ENCODE measurements at places on chromosomes 1 and 21.

- DNase-seq = no peak
Observed at GRCh38 chr1:39564941-39565340, 11.6 kb downstream of the PABPC4 start.

DNA sequence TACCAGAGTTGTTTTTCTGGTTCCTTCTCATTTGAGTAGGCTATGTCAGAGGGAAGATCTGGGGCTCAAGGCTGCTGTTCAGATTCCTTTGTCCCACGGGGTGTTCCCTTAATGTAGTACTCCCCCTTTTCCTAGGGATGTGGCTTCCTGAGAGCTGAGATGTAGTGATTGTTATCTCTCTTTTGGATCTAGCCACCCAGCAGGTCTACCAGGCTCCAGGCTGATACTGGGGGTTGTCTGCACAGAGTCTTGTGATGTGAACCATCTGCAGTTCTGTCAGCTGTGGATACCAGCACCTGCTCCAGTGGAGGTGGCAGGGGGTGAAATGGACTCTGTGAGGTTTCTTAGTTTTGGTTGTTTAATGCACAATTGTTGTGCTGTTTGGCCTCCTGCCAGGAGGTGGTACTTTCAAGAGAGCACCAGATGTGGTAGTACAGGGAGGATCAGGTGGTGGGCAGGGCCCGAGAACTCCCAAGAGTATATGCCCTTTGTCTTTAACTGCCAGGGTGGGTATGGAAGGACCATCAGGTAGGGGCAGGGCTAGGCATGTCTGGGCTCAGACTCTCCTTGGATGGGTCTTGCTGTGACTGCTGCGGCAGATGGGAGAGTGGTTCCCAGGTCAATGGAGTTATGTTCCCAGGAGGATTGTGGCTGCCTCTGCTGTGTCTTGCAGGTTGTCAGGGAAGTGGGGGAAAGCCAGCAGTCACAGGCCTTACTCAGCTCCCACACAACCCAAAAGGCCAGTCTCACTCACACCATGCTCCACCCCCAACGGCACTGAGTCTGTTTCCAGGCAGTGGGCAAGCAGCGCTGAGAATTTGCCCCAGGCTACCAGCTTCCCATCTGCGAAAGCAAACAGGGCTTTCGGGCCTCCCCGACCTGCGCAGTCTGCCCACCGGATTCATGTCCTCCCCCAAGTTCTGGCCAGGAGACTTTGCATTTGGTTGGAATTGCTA, 64.2 kb downstream of the SERINC2 start:
- no peak for DNase-seq

GRCh38 chr1:109158433-109158832, 44.5 kb downstream of the ELAPOR1 start:
- DNase-seq = no peak

DNA sequence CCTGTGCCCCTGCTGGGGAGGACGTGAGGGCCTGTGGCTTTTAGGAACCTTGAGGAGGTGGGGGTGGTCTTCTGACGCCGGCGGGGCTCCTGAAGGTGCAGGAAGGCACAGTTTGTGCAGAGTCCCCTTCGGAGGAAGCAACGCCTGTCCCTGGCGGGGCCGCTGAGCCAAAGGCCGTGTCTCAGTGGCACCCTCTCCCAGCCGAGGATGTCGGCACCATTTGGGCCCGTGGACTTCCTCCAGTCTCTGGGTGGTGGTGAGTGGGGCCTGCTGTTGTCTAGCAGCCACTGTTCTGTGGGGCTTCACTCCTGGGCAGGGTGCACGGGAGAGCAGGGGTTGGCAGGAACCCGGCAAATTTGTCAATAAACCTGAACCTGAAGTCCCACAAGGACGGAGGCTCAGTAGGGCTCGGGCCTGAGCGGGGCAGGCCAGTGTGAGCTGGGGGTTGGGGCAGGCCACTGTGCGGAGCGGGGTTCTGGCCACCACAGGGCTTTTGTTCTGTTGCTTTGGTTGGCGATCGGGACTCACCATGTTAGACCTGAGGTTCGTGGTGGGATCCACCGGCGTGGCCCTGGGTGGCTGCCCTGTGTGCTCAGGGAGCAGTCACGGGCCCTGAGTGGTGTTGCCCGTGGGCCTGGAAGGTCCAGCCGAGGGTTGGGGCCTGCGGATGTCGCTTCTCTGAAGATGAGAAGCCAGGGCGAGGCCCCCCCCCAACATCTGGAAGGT, 64.8 kb downstream of the SKI start:
- no peak for DNase-seq

- no peak for DNase-seq
Observed at GRCh38 chr1:205561501-205562203, 57.2 kb downstream of the CDK18 start.

GRCh38 chr1:207901041-207901653, 9.8 kb downstream of the CD34 start:
- DNase-seq = no peak

DNA sequence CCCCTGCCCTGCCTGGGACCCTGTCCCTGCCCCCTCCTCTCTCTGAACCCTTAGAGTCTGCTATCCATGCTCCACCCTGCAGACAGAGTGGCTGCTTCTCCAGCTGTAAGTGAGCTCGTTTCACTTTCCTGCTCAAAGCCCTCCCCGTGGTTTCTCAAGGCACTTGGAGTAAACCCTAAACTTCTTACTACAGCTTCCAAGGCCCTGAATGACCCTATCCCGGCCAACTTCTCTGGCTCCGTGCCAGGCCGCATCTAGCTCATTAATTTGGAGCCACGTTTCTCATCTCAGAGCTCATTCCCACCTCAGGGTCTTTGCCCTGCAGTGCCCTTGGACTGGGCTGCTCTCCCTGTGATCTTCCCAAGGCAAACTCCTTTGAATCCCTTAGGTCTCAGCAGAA, 235.1 kb upstream of the RUNX1 start:
- no peak for DNase-seq

- DNase-seq = no peak
Observed at GRCh38 chr1:155253208-155253607, 2.1 kb downstream of the ENTREP3 start.

DNA sequence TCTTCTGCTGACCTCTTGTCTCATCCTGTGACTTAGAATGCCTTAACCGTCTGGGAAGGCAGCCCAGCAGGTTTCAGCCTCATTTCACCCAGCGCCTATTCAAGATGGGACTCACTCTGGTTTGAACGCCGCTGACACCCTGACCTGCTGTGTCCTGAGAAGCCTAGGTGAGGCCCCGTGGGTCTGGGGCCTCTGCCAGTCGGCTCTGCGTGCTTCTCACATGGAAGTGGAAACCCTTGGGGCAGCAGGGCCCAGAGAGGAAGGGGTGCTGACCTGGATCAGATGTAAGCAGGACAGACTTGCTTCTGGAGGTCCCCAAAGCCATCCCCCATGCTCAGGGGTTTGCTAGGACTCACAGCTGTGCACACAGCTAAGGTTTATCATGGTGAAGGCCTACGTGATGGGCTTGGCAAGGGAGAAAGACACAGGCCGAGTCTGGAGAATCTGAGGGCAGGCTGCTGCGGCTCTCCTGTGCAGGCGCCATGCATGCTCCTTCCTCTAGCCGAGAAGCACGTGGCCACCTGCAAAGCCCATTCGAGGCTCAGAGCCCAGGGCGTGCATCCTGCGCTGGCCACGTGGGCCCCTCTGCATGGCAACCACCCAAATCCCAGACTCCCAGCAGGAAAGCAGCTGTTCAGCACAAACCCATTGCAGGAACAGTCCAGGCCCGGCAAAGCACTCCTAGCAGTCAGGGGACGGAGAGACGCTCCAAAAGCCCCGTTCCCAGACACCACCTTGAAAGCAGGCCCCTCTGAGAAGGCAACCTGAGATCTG, 3.8 kb downstream of the TRPM2 start:
- no peak for DNase-seq

- DNase-seq = no peak
Observed at GRCh38 chr1:181658581-181658980, 175.3 kb downstream of the CACNA1E start.

- DNase-seq = no peak
Observed at GRCh38 chr1:166080277-166080966, 86.4 kb downstream of the FAM78B start.

GRCh38 chr1:71780681-71781080, 501.7 kb downstream of the NEGR1 start:
- no peak for DNase-seq

DNA sequence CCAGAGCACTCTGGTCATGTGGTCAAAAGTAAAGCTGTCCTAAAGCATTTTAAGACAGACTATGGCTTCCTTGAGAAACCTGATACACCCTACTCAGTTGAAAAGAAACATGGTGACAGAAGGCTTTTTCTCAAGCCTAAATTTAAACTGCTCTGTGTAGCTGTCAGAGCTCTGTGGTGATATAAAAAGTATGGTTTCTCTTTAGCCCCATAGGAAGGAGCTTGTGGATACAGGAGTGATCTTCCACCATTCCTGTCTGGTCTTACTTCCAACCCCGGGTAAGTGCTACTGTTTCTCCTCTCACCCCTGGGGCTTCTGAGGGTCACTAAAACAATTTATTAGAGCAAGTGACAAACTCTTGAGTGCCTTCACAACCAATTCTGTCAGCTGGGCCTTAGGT, 8.5 kb downstream of the TP53BP2 start:
- DNase-seq = no peak

- no peak for DNase-seq
Observed at GRCh38 chr1:214719207-214719606, 116.2 kb downstream of the CENPF start.

DNA sequence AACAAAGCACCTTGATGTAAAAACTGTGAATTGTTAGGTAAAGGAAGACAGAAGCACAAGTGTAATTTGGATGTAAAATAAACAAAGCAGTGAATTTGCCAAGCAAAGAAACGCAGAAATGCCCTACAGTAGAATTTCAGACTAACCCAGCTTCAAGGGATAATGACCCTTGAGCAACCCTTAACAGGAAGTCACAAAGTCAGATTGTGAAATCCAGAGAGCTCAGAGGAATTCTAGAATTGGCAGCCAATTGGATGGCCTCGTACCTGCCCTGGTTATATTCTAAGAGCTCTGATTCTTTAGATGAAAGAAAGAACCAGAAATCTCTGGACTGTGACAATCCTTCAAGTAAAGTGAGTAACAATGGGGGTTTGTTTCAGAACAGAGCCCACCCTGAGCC, 152.7 kb upstream of the CHRM3 start:
- DNase-seq = no peak

GRCh38 chr1:27403931-27404330, 11.5 kb downstream of the GPR3 start:
- DNase-seq = no peak

DNA sequence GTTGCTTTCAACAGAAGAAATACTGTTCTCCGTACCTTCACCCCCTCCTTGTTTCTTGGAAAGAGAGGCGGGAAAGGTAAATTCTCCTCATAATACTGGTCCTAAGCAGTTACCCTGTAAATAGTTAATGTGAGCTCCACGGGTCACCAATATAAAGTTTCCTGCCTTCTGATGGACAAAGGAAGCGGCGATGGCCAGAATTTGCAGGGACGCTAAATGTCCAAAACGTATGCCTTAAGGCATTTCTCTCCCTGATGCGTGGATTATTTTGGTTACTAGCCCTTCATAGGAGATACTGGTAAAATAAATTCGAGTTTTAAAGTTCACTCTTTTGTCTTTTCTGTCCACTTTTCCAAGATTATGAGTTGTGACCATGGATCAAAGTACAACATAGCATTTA, 898 bp upstream of the PTGS2 start:
- no peak for DNase-seq

DNA sequence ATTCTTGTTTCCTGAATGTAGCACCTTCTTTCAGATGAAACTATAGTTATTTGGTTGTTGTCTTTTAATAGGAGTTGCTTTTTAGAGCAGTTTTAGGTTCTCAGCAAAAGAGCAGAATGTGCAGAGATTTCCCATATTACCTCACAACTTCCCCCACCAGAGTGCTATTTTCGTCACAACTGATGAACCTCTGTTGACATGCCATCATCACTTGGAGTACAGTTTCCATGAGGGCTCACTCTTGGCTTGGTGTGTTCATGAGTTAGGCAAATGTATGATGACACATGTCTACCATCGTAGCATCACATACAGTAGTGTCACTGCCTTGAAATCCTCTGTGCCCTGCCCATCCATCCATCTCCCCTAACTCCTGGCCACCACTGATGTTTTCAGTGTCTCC, 3.7 kb downstream of the IBA57 start:
- no peak for DNase-seq

GRCh38 chr1:156667968-156668709, 9.1 kb downstream of the NES start:
- DNase-seq = no peak

DNA sequence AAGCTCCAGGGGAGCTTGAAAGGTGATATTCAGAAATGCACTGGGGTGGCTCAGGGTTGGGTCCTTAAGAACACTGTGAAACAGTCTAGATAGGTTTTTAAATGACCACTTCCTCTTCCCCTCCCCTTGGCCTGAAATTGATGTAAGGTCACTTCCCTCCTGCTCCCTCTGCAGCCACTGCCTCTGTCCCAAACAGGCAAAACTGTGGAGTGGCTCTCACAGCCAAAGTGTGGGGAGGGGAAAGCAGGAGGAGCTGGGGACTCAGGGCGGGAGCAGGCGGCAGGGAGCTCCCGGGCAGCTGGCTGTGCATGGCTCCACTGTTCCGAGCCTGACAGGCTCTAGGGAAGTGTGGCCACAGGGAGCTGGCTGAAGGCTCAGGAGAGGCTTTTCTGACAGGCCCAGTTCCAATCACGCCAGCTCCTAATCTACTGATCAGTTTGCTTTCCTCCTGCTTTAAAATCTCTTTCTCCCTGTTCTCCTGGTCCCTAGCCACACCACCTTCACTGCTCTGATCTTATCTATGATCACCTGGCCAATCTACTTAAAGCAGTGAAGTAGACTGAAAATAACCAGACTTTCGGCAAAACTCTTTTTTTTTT, 5.1 kb upstream of the CSRP1 start:
- no peak for DNase-seq

- peak; percentile 56 for DNase-seq
Observed at GRCh38 chr1:23424293-23425192, at the start of gene TCEA3. TSS of gene TCEA3 (minus strand) at chr1:23424748. CDS start at chr1:23424633, 115 bp downstream.

Data from activated T-cell treated with anti-CD3 and anti-CD28 coated beads, Interleukin-2, amount 50 U/mL, for 1 hour (primary cell).